ENCODE measurements at places on chromosomes 7 and 10.

- peak; percentile 50 for DNase-seq
Measured at GRCh38 chr10:76309070-76309469, 877.6 kb downstream of the LRMDA start.

- no peak for DNase-seq
Measured at GRCh38 chr7:36005293-36005692, 147.8 kb upstream of the EEPD1 start.

DNA sequence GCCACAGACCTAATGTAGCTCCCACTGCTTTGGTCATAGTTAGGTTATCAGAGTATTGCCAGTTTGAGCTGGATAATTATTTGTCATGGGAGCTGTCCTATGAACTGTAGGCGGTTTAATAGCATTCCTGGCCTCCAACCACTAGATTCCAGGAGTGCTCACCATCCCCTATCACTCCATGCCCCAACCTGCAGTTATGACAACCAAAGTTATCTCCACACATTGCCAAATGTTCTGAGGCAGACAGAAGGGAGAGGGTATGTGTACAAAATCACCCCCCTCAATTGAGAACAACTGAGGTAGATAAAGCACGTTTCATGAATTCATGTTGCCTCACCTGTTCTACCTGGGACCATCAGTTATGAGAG is 119.0 kb upstream of the CACUL1 start:
- DNase-seq: no peak

DNA sequence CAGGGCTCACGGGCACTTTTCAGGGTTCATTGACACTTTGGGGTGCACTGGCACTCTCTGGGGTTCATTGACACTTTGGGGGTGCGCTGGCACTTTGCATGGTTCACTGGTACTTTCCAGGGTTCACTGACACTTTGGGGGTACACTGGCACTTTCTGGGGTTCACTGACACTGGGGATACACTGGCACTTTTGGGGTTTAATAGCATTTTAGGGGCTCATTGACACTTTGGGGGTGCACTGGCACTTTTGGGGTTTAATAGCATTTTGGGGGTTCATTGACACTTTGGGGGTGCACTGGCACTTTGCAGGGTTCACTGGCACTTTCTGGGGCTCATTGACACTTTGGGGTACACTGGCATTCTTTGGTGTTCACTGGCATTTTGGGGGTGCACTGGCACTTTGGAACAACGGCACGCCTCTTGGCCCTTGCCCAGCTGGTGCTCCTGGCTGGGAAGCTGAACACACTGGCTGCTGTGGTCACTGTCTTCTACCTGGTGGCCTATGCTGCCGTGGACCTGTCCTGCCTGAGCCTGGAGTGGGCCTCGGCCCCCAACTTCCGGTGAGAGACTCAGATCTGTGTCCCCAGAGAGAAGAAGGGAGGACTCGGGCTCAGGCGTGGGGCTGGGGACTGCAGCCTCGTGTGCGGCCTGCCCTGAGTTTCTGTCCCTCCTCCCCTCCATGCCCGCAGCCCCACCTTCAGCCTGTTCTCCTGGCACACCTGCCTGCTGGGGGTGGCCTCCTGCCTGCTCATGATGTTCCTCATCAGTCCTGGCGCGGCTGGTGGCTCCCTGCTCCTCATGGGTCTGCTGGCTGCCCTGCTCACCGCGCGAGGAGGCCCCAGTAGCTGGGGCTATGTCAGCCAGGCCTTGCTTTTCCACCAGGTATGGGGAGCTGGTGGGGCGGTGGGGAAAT is 6.2 kb upstream of the TRIP6 start:
- DNase-seq: no peak

GRCh38 chr7:134693256-134693655 is 46.6 kb downstream of the BPGM start:
- no peak for DNase-seq

DNA sequence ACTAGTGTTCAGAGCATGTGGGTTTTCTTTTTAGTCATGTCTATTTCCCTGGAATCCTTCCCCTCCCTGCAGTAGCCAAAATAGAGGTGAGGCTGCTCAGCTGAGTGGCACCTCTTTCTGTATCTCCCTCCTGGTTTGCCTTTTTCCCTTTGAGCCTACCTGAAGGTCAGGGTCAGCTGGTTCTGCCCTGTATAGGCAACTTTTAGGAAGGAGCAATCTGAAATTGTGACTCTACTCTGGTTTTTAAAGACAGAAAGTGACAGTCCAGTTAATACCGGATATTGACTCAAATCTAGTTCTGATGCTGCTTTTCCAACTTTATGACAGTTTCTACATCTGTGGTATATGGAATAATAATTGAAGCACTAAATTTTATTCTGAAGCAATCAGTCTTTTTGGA is 26.0 kb downstream of the CCM2 start:
- DNase-seq: no peak

GRCh38 chr10:36007369-36007768 is 365.3 kb upstream of the FZD8 start:
- DNase-seq: no peak

DNA sequence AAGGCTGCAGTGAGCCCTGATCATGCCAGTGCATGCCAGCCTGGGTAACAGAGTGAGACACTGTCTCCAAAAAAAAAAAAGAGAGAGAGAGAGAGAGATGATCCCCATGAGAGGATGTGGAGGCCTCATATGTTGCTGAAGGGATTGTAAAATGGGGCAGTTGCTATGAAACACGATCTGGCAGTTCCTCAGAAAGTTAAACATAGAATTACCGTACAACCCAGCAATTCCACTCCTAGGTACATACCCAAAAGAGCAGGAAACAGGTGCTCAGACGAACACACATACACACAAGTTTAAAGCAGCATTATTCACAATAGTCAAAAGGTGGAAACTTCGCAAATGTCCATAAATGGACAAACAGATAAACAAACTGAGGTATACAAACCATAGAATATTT is 27.4 kb upstream of the CYTH3 start:
- no peak for DNase-seq

- no peak for DNase-seq
Measured at GRCh38 chr10:95604630-95605029, 43.5 kb upstream of the SORBS1 start.

DNA sequence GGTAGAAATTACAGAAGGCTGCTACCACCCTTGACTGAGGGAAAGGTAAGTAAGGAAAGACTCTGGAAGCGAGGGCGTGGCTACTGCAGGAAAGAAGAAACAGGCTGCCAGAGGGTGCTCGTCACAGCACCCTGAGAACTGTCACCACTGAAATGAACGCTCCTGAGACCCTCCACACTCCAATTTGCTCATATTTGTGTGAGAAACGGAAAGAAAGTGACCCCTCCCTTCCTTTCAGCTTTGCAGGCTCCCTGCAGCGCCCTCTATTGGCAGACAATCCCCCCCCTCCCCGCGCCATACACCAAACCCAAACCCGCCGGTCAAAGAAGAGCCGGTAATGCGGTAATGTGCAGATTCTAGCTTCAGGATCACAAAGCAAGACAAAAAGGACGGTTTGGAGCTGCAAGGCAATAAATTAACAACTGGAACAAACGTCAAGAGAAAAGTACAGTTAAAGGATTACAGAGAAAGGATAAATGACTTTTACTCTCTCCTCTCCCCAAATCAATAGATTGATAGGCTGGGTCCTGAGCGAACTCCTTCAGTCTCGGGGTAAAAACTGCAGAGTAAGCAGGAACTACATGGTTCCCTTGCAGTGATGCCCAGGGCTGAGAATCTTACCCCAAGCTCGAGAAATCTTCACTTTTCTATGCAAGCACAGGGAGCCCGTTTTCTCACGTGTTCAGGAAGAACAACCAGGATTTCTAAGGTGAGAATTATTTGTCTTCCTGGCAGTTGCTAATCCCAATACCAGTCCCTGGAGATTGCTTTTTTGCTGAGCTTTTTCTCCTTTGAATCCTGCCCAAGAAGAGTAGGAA is 47.6 kb downstream of the STEAP1B start:
- peak; percentile 62 for DNase-seq

DNA sequence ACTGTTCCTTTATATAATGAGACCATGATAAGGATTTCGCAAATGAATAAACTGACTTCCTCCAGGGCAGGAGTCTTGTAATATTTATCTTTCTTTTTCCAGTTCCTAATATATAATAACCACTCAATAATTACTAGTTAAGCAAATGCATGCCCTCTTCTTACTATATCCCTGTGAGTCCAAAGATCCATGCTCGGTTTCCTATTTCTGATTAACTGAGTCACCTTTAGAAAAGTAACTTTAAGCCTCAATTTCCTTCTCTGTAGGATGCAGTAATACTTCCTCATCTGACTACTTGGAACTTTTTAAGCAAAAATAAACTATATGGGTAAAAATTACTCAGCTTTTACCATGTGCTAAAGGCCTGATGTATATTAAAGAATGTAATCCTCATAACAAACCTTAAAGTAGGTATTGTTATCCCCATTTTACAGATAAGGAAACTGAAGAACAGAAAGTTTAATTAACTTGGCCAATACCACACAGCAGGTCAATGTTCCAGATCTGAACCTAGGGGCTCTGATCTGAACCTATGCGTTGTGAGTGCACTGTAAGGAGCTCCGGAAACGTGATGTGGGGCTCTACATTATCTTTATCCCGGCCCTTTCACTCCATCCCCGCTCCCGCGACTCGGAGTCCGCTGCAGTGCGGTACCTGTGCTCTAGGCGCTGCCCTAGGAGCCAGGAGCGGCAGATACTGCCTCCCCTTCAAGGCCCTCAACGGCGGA is 458 bp downstream of the COX15 start:
- no peak for DNase-seq

DNA sequence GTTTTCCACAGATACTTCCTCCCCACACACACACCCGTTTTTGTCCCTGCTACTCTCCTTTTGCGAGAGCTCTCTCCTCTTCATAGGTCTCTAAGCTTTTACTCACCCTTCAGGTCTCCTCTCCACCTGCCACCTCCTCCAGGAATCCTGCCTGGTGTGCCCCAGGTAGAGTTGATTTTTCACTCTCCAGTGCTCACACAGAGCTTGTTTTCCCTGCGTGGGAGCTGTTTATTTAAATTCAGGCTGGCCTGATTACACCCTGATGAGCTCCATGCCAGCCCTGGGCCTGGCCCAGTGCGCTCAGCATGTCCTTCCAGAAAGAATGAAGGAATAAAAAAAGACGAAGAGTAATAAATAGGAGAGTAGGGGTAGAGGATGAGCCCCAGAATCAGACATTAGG is 7.5 kb upstream of the CLDN4 start:
- no peak for DNase-seq

- DNase-seq: no peak
Measured at GRCh38 chr7:148146346-148146745, 444.2 kb upstream of the C7orf33 start.

DNA sequence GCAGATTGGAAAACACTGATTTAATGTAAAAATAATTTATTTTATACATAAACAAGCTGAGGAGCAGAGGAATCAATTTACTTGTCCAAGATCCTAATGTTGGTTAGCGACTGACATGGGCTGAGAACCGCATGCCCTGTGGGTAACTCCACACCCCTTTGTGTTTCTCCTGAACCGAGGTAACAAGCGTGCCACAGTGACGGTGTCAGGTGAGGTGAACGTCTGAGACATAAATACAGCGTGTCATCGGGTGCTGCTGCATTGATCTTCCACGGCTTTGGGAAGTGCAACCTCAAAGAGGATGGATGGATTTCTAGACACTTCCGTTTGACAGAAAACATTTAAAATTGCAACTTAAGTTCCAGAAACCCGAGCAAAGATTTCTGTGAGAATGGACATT is 386.8 kb upstream of the ADARB2 start:
- DNase-seq: no peak

- DNase-seq: no peak
Measured at GRCh38 chr10:93123766-93124165, 50.1 kb downstream of the CYP26A1 start.

- no peak for DNase-seq
Measured at GRCh38 chr7:94426980-94427875, 32.5 kb downstream of the COL1A2 start.

DNA sequence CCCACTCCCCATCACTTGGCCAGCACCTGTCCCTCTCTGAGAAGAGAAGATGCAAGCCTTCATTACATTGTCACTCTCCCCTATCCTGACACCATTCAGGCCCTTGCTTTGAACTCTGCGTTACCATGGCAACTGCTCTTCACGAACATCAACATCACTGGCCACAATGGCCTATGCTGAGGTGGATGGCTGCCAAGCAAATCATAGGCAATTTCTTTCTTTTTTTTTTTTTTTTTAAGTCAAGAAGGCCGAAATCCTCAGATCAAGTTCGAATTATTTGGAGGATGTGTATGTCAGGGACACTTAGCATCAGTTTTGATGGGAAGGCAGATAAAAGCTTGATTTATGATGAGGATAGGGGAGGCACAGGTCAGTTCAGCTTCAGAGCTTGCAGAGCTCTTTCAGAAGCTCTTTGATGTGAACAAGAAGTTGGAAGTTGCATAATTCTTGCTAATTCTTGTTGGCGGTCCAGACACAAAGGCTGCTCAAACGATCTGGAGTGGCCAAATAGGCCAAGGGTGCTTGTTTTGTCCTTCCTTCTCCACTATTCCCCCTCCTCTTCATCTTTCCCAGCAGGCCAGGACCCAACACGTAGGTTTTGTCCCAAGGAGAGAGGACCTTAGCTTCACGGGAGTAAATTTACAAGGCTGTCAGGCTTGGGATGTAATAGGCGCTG is 179.9 kb upstream of the NPVF start:
- peak; percentile 40 for DNase-seq

DNA sequence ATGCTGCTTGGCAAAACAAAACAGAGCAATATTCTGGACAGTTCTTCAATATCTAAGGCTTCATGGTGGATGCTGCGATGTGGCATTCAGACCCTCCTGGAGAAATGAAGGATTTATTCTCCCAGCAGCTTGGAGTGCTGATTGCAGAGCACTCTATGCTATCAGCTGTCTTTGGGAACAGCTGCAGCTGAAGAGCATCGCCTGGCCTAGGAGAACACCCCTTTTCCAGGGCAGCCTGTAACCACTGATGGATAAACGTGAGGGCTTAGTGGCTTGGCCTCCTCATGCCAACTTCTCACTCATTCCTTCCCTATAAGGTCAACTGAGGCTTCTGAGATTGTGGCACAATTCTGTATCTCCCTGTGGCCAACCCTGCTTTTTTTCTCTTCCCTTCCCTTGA is 638.1 kb upstream of the CNTNAP2 start:
- no peak for DNase-seq

GRCh38 chr7:149329766-149330334 is 67.9 kb downstream of the ZNF783 start:
- DNase-seq: no peak

GRCh38 chr10:99631496-99631895 is 11.3 kb upstream of the SLC25A28 start:
- no peak for DNase-seq

GRCh38 chr7:36131026-36131425 is 22.0 kb upstream of the EEPD1 start:
- DNase-seq: no peak

DNA sequence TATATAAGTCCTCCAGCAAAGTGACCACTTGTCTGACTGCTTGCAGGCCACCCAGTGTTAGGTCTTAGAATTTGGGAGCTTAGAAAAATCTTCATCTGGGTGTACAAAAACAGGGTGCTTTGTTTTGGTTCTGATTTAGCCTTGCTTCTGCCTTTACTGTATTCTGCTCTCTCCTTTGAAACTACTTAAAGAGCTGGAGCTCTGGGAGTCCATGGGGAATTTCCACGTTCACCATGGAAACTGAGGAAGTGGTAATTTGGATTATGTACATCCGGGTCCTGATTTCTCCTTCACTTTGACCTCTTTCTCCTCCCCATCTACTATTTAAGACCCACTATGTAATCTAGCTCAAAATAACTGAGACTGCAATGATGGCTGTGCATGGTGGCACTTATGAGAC is 103.0 kb downstream of the JAZF1 start:
- DNase-seq: no peak
